ENCODE measurements at places on chromosomes 11 and 22. TPM values are rescaled to one million over a fixed set of nuclear protein-coding genes. Genes with fewer than 3 reads are reported as not detected.

SERPING1 gene
- 147 TPM for polyA plus RNA-seq

NOX4 gene
- not detected for polyA plus RNA-seq

LRRC56 gene
- polyA plus RNA-seq: 2.4 TPM

PANX2 gene
- polyA plus RNA-seq: not detected

PEX26 gene
- 45.0 TPM for polyA plus RNA-seq

H19 gene
- 9.9 TPM for polyA plus RNA-seq

- peak; percentile 53 for DNase-seq
These were observed 11.8 kb downstream of the MUC2 start for GRCh38 chr11:1086171-1087102.

DNA sequence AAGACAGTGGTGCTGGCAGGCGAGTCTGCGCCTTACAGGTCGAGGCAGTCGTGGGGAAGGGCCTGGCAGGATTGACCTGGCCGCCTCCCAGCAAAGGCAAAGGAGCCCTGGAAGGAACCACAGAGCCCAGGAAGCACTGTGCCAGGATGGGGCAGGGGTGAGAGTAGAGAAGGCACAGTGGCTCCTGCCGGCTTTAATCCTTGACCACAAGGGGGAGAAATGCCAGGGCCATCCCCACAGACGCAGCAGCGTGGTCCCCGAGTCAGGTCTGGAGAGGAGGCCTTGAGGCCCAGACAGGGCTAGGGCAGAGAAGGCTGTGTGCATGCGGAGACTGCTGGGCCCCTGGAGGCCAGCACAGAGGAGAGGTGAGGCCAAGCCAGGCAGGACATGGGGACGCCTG, 9.9 kb upstream of the NDUFS8 start:
- no peak for DNase-seq

DNA sequence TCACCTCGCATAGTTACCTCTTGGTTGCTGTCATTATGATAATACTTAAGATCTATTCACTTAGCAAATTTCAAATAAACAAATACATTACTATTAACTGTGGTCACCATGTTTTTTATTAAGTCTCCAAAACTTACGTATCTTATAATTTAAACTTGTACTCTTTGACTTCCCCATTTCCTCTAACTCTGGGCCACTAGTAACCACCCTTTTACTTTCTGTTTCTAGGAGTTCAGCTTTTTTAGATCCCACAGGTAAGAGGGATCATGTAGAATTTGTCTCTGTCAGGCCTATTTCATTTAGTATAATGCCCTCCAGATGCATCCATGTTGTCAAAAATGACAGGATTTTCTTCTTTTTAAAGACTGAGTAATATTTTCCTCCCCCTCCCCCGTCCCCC, 212.4 kb upstream of the C11orf87 start:
- no peak for DNase-seq

GRCh38 chr11:2424811-2425495, 19.4 kb downstream of the TRPM5 start:
- no peak for DNase-seq

DNA sequence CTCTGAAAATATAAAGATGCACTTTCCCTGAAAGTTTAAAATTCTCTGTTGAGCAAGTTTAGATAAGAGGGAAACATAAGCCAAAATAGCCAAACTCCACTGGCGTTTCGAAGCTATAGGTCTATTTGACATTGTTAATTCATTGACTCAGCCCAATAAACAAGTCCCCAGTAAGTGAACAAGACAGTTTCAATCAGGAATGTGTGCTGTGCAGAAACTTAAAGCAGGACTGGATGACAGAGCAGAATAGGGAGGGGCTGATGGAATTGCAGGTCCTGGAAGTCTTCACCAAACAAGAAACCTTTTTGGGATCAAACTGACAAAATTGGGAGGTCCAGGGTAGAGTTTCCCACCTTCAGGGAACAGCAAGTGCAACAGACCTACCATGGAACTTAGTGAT, 8.9 kb upstream of the KDM4E start:
- DNase-seq: no peak

DNA sequence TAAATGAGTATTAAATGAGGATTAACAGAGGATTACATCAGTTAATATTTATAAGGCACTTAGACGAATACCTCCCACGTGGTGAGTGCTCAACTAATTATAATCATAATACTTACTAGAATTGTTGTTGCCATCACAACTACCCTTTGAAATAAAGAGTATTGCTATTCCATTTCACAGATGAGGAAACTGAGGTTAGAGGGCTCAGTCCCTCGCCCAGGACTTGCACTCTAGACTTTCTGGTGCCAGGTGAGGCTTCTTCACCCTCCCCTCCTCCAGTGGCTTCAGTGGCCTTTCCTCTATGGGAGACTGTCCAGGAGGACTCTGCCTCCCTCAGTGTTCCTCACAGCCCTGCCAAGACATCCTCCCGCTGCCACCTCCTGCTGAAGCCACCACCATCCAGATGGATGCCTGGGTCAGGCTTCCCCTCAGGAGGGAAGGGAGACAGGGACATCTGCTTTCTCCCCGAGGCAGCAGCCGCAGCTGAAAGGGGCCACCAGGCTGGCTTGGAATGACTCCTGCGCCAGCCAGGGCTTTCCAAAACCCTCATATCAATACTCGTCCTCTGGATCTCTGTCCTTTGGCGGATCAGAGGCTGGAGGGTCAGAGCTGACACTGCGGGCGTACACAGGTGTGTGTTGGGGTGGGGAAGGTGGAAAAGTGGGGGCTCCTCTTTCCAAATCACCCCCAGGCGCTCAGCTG, 580.1 kb downstream of the BUD13 start:
- DNase-seq: no peak

DNA sequence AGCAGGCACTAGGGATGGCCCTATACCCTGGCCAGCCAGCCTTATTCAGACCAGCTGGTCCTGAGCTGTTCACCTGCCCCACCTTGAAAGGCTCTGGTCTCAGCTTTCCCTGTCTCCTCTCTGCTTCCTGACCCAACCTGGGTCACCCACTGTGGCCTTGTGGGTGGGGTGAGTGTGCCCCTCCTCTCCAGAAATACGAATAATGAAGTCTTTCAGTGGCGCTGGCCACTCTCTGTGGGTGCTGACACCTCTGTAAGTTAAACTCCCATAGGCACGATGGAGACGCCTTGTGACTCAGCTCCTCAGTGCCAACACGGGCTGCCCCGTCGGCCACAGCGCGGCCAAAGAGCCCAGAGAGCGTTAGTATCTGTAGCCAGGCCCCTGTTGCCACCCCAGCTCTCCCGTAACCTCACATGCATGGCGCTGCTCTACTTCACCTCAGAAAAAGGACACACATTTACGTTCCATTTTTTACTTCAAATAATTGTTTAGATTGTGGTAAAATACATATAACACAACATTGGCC, 74.6 kb upstream of the SEPTIN5 start:
- no peak for DNase-seq

DNA sequence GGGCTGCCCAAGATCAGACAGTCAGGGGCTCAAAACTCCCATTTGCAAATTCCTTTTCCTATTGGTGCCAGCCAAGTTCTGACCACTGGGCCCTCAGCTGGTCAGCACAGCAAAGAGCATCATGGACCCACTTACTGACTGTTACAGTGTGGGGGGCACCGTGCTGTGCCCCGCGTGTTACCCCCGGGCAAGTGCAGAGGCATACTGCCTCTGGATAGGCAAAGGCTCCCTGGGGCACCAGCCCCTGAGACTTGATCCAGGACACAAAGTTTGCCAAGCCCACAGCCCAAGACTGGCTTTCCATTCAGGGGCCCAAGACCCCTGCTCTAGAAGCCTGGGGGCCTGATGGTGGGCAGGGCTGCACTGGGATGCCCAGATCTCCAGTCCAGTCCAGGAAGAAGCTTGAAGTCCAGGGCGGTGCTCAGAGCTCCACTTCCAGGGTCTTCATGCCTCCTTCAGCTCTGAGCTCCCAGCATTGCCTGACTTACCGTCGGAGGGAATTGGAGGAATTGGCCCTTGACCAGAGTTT, 6.6 kb downstream of the LRRC32 start:
- peak; percentile 41 for DNase-seq

- no peak for DNase-seq
These were observed 126.6 kb downstream of the DSCAML1 start for GRCh38 chr11:117670443-117670842.

DNA sequence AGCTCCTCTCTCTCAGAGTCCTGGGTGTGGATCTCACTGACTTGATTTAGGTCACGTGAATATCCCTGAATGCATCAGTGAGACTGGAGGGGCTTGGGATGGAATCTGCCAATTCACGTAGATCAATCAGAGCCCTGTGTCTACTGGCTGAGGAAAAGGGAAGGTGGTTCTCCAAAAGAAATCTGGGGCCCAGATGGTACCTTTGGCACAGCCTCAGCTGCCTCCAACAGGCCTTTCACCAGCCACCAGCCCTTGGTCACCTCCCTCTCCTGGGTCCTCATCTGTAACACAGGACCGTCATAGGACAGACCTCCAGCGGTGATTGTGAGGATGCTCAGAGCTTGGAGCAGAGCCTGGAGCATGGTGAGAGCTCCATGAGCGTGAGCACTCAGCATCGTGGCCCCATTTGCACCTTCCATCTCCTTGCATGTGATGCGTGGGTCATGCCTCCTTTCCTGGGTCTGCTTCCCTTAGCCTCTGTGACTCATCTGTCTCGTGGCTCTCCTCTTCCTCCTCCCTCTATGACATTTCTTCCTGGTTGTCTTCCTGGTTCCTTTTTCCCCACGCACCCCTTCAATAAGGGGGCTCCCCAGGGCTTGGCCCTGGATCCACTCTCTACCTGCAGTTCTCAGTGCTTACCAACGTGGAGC, 7.5 kb upstream of the MIEF1 start:
- no peak for DNase-seq

- DNase-seq: no peak
These were observed 22.2 kb upstream of the TP53I11 start for GRCh38 chr11:44972746-44973435.

DNA sequence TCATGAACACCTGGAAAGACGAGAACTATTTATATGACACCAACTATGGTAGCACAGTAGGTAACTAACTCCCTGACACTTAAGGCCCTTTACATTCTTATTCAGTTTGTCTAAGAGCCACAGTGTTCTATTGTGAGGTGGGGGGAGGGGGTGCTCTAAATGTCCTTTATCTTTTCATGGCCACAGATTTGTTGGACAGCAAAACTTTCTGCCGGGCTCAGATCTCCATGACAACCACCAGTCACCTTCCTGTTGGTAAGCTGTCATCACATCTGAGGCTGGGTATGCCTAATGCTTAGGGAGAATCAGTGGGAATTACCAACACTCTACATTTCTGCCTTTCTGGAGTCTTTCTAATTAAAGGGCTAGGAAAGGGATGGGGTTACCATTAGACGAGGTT, 30.7 kb downstream of the EHF start:
- DNase-seq: no peak

DNA sequence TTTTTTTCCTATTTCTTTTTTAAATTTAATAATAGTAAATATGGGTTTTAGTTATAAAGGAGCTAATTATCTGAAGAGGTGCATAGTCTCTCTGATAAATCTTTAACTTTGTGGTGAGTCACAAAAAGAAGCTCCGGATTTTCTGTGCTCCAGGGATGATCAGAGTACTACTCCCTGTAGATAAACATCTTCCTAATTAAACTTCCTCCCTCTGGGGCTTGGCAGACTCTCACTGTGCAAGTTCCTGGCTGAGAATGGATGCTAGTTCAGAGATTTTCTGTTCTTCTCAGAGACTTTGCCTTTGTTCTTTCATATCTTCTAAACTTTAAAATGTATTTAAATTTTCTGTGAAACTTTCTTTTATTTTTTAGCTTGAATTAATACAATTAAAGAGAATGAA, at the start of gene OR10G7:
TSS of gene OR10G7 (minus strand) at position 72 of the 400 bp plus-strand sequence. CDS start 2,324 bp downstream, outside the sequence.
- no peak for DNase-seq

DNA sequence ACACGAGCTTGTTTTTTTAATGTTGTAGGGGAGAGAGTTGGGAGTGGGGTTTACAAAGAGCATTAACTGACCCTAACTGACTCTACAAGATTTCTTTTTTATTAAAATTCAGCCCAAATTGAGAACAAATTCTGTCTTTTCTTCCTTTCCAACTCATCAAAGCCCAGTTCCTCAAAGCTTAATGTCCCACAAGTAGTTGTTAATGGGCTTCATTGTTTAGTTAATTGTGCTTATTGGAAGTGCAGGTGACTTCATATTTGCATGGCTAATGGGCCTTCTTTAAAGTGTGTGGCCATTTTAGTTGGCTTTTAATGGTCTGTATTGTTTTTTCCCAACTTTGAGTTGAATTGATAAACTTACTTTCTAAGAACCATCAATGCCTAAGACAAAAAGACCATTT, 39.8 kb downstream of the MPPED2 start:
- no peak for DNase-seq

GRCh38 chr11:69131644-69132300, 24.0 kb upstream of the SMIM38 start:
- no peak for DNase-seq

DNA sequence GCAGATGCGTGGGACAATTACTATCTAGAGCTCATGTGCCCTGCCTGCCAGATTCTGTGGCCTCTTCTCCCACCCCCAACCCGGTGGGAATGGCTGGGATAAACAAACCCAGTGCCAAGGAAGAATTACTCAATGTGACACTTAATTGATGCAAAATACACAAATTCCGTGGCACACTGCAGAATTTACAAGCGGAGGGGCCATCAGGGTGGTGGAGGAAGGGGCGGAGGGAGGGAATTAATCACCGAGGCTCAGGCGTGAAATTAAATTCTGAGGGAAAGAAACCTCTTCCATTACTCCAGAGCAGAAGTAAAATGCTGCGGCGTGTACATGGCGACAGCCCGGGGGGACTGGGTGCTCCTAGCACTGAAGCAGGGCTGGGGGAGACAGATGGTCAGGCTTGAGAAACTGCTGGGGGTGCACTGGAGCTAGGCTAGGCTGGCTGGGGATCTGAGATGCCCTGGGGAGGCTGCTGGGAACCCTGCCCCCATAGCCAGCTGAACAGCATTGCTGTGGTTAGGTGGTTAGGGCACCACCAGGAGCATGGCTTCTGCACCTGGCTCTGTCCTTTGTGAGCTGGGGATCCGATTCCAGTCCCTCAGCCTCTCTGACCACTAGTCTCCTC, 200.6 kb downstream of the CEP164 start:
- no peak for DNase-seq

- DNase-seq: no peak
These were observed 189.9 kb downstream of the ARHGAP42 start for GRCh38 chr11:100876815-100877520.

GRCh38 chr11:9264316-9265210, 587 bp downstream of the DENND5A start:
- DNase-seq: peak; percentile 87

GRCh38 chr11:7501251-7501650, 12.5 kb upstream of the PPFIBP2 start:
- no peak for DNase-seq

GRCh38 chr11:77135069-77135468, 7.0 kb downstream of the MYO7A start:
- no peak for DNase-seq

DNA sequence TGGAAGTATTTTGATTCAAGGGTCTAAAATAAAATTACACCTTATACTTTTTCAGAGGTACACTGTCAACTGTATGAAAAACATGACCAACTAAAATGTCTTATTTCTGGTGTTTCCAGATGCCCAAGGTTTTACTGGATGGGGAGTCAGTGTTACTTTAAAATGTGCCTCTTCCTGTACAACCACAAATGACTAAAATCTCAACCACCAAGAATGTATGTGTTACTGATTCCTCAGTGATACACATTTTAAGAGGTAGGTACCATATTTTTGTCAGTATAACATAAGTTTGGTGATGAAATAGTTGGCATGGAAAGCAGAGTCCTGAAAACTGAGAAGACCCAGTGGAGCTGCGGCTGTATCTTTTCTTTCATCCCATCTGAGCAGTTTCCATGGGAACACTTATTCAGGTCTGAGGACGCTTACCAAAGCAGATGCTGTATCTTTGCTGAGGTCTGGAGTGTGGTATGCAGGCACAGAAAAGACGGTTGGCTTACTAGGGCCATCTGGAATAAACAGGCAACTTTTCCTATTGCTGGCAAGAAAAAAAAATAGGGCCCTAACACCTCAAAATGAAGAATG, 21.2 kb upstream of the TP53AIP1 start:
- DNase-seq: no peak

- no peak for DNase-seq
These were observed 19.7 kb downstream of the MYO7A start for GRCh38 chr11:77147668-77148321.

Data from sigmoid colon (tissue), 7 donors.